ENCODE measurements at places on chromosomes 2 and 18.

DNA sequence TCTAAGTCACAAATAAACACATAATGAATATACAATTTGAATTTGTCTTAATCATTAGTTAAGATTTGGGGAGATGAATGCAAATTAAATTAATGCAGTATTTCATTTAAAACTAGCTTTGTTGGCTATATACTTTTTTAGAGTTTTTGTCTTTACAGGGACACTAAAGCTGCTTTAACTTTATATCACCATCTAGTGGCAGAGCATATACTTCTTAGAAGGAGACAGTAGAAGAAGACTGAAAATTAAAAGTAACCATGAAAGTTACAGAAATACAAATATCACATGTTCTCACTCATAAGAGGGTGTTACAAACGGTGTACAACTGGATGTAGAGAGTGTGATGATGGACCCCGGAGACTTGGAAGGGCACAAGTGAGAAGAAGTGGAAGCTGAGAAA, 268.3 kb upstream of the NETO1 start:
- no peak for DNase-seq

DNA sequence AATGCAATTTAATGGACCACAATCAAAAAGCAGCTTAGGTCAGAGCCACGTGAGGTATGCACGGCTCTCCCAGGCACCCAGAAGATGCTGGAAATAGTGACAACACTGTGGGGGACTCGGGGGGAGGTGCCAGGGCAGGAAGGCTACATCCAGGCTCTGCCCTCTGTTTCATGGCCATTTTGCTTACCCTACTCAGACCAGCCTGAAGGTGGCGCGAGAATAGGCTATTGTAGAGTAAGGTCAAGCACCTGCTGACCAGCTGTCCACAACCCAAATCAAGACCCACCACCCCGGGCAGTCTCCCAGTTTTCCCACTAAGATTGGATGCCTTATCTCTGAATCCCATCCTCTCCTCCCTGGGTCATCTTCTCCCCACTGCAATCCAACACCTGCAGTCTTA, 115.7 kb downstream of the VIT start:
- DNase-seq, result no peak

- no peak for DNase-seq
These were observed 12.5 kb upstream of the CHAC2 start for GRCh38 chr2:53755121-53755520.

GRCh38 chr2:74332550-74333174, 10.6 kb downstream of the SLC4A5 start:
- no peak for DNase-seq

DNA sequence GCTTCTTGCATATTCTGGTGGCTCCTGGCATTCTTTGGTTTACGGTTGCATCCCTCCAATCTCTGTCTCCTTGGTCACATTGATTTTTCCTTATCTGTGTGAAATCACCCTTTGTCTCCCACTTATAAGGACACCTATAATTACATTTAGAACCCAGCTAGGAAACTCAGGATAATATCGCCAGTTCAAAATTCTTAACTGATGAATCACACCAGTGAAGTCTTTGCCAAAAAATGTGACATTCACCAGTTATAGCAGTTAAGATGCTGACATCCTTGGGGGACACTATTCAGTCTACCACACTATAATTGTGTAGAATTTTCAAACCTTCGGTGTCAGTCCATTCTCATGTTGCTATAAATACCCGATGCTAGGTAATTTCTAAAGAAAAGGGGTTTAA, 320.2 kb downstream of the TMX3 start:
- DNase-seq, result no peak

- no peak for DNase-seq
These were observed 59.3 kb downstream of the ADNP2 start for GRCh38 chr18:80168346-80168745.

DNA sequence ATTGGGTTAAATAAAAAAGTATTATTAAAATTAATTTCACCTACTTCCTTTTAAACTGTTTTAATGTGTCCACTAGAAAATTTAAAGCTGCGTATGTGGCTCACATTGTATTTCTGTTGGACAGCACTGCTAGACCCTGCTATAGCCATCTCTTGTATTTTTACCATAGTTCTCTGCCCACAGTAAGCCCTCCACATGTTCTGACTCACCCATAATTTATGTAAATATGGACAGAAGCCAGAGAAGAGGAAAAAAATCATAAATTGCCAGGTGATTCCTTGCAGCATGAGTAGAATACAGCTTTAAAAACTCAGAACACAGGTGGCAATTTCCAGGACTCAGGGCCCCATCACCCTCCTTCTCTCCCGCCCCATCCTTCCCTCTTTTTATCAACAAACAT, 142.4 kb upstream of the MEX3C start:
- DNase-seq, result no peak

DNA sequence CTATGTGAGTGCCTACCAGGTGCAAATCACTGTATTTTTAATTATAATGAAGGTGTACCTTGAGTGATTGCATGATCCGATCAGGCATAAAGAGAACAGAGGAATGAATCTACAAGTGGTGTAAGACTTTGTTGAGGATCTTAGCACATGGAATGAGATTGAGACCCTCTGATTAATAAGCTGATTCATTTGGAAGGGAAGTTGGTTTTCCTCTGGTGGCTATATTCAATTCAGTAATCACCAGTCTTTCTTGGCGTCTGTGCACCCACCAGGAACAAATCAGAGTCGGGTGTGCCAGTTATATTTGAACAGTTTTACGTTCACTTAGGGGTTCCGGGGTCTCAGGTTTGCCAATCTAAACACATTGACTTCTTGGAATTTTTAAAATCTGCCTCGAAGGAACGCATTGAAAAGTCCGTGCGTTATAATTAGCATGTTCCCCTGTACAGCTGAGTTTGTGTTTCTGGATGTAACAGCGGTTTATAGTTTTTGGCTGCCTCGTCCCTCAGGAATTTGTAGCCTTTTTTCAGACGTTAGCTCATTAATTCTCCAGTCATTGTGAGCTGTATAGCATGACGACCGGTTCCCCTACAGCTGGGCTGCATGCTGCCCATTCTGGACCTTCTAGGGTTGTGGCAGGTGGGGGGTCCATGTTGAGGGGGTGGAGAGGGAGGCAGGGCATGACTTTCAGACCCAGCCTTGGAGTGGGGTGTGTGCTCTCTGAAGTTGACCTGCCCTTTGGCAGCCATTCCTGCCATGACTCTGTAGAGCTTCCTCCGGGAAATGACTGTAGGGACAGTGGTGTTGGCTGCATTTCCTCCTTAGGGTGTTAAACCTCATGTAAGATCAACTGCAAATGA, 20.3 kb downstream of the MYO1B start:
- no peak for DNase-seq
